Glutamatergic neuron (in vitro differentiated cells): ENCODE measurements at places on chromosomes 1 and 21. TPM values are rescaled to one million over a fixed set of nuclear protein-coding genes. Genes with fewer than 3 reads are reported as not detected.

- no peak for DNase-seq
Observed at GRCh38 chr1:86828024-86828423, 85.9 kb downstream of the SELENOF start.

DNA sequence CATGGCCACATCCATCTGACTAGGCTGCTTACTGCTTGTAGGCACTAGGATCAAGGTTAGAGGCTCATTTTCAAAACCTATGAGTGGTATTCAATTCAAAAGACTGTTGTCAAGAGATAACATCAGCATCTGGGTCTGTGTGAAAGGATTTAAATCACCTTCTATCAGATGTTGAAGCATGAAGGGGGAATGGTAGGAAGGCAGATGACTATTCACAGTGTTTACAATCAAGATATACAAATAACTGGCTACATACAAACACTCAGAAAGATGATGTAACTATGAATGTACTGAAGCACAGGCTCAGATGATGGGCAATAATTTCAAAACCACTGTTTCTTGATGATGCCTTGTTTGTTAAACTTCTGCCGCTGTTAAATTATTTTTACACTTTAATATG, 249.2 kb downstream of the SLC45A1 start:
- DNase-seq, result no peak

DNA sequence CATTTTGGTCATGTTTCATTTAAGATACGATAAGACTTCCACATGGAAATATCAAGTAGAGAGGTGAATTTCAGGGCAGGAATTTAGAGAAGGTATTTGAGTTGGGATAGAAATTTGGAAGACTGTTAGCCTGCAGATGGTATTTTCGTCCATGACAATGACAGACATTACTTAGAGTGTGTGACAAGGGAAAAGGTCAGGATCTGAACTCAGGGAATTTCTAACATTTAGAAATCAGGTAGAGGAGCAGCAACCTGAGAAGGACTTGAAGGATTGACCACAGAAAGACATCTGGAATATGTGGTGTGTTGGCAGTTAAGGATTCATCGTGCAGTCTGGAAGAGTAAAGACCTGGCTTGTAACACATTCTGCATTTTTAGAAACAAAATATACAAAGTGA, 57.9 kb downstream of the RABGAP1L start:
- DNase-seq, result no peak

GRCh38 chr1:226123591-226124471, 61.3 kb downstream of the H3-3A start:
- no peak for DNase-seq

Gene S100B
- not detected for total RNA-seq

- DNase-seq, result no peak
Observed at GRCh38 chr1:37096523-37096922, 62.2 kb upstream of the GRIK3 start.

DNA sequence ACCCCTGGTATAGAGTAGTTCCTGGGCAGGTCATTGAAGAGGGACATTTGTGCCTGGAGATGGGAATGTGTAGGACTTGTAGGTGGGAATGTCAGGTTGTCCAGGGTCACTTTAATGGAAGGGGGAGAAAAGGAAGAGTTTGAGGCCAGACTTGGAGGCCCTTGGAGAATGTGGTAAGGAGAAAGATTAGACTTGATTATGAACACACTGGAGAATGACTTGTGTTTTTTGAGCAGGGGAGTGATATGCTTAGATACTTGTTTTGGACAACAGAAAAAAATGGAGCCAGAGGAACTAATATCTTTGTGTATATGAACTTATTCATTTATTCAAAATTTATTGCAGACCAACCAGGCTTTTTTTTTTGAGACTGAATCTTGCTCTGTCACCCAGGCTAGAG, 17.9 kb downstream of the ELAPOR1 start:
- DNase-seq, result no peak

GRCh38 chr1:245599371-245600174, 444.8 kb downstream of the KIF26B start:
- no peak for DNase-seq

- no peak for DNase-seq
Observed at GRCh38 chr1:52531249-52531872, 21.5 kb downstream of the TUT4 start.

DNA sequence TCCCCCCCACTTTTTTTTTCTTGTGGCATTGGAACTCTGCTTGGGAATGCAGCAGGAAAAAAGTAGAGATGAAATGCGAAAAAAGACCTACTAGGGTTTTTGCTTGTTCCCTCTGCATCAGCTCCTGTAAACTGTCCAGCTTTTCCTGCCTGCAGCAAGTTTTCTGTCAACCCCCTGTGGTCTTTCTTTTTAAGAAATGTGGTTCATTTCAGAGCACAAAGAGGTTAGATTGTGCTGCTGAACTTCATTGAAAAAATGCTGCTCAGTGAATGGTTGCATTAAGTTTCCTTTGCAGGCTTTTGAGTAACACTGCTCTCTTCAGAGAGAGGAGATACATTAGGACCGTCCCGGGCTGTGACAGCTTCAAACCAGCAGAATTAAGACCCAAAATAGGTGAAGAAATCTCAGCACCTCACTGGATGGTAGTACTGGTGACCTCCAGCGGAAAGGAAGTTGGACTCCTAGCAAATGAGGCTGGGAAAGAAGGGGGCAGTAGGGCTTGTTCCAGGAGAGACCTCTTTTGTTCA, 80.7 kb downstream of the NDUFS5 start:
- no peak for DNase-seq
